ENCODE measurements at places on chromosomes 12 and 14.
A peak's percentile ranks its signal among the peaks of the same experiment; 100 is the strongest.

DNA sequence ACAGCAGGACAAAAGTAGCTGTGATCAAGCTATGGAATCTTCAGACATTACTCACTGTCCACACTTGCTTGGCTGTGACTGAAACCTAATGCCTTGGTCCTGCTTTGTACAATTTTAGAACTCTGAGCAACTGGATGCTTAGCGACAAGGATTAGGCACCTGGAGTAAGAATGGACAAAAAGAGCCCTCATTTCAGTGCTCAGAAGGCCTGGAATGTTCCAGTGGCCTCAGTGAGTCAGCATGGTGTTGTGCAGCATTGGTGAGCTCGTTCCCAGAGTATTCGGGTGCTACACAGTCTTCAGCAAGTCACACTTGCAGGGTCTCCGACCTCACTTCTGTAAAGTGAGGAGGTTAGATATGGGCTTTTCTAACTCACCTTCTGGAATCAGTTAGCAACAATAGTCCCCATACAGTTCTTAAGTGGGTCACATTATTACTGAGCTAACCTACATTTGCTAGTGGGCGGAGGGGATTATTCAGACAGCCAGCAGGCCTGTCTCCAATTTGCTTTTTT, 108.0 kb upstream of the MDM1 start:
- DNase-seq: no peak

DNA sequence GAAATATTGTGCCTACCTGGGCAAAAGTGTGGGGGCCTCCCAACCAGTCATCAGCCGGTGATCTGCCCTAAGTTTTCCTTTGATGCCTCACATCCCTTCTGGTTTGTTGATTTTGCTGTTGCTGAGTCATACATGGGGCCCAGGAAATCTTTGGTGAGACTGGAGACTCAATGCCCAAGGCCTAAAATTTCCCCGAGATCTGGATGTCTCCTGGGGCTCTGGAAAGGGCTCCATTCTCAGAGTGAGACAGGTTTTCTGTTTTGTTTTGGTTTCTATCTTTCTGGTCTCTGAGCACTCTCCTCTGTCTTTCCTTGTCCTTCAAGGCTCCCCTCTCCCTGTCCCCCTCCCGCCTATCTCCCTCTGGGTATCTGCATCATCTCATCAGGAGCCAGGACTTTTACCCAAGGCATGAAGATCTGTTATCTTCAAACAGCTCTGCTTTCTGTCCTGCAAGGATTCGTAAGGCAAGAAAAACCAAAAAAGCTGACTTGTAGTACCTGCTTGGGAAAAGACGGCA, 152.8 kb upstream of the MAX start:
- DNase-seq: no peak

- DNase-seq: no peak
These were observed 55.7 kb downstream of the SFSWAP start for GRCh38 chr12:131766382-131767107.

DNA sequence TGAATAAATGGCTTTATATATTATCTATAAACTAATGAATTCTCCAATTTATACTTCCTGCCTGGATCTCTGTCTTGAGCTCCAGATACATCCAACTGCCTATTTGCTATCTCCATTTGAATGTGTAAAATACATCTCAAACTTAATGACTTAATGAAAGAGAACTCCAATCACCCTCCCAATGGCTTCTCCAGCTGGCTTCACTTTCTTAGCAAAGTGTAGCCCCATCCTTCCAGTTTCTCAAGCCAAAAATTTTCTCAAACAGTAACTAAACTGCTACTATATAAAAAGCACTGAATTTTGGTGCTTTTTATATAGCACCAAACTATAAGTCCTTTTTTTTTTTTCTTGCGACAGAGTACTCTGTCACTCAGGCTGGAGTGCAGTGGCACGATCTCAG, 2.6 kb downstream of the CRY1 start:
- no peak for DNase-seq

DNA sequence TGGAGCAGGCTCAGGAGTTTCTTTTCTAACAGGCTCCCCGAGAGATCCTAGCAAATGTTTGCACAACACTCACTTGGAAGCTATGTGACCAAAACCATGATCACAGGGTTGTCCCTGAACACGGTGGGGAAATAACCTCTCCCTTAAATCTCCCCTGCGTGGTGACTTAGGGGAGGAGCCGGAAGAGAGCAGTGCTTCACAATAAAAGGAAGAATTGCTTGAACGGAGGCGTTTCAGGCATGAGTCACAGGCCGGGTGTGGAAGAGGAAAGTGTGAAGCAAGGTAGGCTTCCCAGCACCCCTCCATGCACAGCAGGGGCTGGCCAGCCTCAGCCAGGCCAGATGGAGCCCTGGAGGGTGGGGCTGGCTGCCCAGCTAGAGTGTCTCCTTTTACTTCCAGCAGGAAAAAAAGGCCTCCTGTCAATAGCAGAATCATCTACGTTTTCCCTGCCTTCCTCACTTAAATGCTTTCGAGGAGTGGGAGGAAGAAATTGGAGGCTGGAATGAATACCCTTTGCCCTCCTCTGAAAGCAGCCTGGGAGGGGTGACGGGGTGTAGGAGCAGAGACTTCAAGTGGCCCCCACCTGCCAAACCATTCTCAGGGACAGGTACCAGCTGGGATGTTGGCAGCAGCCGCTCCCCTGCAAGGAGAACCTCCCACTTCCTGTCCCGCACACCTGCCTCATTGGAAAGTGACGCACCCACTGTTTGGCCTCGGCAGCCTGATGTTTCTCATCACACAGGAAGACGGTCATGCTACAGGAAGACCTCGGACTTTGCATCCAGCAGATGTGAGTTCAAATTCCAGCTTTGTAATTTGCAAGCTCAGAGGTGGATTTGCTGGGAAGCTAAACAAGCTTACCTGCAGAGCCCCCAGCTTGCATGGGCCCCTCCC, 30.1 kb upstream of the PPP2R5C start:
- DNase-seq: peak; percentile 41

DNA sequence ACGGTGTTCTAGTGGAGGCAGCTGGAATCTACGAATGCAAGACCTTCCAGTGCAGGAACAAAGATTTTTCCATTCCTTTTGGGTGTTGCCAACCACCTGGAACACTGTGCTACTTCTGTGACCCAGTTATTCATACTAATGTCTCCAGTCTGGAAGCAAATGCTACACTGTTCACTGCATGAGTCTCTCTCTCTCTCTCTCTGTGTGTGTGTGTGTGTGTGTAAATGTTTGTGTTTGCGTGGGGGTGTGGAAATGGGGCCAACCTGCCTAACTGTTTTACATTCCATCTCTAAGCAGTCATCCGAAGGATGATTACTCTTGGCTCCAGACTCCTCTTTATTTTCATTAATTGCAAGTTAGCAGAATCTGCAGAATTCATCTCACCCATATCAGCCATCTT, 29.9 kb upstream of the YBX3 start:
- DNase-seq: no peak

Data from NCI-H1092 treated with DMSO at 0.1 percent for 48 hours (cell line).